ENCODE measurements at places on chromosomes 13 and 19.

DNA sequence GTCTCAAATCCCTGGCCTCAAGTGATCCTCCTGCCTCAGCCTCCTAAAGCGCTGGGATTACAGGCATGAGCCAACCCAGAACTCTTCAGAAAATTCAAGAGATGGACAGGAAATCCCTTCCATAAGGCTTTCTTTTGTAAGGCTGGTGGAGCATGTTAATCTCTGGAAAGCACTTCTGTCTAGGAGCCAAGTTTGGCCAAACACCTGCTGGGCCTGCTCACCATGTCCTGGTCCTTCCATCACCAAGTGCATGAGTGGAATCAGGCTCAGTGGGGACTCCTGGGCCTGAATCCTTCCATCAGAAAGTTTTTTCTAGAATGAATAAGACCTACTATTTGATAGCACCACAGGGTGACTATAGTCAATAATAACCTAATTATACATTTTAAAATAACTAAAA lies 148.0 kb downstream of the DCLK1 start:
- no peak for DNase-seq

DNA sequence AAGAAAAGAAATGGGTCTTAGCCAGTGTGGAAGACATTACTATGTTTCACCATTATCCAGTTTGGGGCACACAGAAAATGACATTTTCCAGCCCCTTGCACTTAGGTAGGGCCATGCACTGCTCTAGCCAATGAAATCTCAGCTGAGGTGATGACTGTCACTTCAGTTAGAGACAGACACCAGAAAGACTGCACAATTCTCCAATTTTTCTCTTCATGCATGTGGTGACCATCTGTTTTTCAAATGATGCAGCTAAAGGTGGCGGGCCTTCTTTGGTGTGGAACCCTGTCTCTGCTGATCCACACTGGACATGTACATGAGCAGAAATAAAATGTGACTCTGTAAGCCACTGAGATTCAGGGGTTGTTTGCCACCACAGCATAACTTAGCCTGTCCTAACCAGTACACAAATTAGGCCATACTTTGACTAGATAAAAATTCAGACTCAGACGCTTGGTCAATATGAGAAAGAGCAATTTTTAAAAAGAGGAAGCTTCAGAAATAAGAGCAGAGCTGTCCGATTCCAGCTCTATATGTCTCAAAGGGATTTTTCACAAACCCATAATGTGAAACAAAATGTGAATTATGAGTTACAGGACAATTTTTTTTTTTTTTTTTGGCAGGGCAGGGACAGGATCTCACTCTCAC lies 6.7 kb downstream of the ZNF565 start:
- no peak for DNase-seq

DNA sequence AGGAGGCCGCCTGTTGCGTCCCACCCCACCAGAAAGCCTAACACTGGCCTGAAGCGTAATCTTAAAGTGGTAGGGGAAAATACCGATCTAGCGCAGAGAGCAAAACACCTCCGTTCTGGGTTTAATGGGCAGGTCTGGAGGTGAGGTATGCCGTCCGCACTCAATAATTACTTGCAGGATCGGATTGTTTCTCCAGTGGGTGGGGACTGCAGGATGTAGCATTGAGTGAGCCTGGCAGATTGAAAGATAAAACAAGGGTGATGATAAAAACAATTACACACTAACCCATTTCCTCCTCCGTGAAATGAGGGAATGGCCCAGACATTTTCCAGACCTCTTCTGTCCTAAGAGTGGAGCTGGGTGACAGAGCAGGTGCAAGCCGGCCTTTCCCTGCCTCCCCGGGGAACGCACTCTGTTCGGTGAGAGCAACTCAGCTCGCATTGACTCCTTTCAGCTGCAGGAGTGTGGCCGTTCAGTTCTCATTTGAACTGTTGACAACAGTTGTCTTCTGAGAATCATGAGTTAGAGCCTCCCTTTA lies 110.2 kb upstream of the DOCK9 start:
- DNase-seq, result peak; percentile 29

DNA sequence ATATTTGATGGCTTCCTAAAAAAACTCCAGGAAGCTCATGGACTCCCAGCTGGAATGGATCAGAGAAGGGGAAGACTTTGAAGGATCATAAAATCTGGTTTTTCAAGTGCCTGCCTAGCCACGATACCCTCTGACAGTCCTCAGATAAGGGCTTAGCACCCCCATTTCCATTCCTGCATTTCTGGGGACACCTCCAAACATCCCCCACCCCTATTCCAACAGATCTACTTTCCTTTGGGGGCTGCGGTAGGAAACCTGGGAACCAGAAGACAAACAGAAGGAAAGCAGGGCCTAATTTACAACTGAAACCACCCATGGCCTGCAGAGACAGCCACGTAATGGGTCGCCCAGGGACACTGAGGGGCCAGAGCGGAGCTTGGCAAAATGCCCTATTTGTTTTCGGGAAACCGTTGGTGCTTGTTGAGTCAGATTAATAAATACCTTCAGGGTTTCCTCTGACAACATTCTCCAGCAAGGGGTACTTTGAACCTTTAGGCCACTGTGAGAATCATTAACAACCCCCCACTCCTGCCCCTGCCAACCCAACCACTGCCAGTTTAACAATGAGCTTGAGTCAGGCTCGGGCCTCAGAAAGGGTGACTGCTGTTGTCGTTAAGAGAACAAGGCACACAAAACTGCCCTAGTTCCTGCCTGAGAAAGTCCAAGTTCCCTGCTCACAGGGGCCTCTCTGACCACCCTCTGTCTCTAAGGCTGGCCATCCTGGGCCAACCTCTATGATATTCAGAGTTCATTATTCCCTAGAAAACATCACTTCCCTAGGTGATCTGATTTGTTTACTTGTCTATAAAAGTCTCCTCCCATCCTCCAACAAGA lies 23.5 kb downstream of the RHPN2 start:
- DNase-seq, result no peak

GRCh38 chr13:21341637-21342422 lies 117.3 kb downstream of the ZDHHC20 start:
- DNase-seq, result no peak

DNA sequence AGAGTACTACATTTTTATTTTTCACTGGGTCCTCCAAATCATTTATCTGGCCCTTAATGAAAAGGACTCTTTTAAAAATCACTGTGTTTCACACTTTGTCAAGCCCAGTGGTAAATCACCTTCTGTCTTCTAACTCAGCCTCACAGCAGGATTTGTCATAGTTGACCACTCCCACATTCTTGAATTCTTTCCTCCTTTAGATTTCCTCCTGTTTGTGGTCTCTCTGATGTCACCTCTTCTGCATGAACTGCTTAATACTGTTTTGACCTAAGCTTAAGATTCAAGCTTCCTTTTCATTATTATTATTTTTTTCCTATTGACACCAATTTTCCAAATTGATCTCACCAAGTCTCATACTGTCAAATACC lies 899.8 kb upstream of the MIR17HG start:
- DNase-seq, result no peak

DNA sequence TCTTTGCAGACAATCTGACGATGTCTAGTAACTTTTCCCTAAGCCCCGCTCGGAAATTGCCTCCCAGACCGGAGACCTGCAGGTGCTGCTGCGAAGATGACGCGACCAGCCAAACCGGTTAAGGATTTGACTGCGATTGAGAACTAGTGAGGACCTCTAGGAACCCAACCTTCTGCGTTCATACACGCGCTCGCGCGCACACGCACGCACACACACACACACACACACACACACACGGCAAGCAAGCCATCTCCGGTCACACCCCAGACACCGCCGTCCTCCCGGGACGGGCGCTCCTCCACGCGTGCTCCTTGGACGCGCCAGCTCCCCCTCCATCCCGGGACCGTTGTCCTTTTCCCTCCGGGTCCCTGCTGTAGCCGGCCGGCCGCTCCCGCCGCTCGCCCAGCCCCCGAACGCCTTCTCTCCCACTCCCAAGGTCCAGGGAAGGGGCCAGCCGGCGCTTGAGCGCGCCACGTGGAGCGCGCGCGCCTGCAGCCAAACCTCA lies 1.2 kb downstream of the TBC1D4 start:
- peak; percentile 24 for DNase-seq

- no peak for DNase-seq
Measured at GRCh38 chr19:14615623-14616022, 32.7 kb downstream of the CLEC17A start.

DNA sequence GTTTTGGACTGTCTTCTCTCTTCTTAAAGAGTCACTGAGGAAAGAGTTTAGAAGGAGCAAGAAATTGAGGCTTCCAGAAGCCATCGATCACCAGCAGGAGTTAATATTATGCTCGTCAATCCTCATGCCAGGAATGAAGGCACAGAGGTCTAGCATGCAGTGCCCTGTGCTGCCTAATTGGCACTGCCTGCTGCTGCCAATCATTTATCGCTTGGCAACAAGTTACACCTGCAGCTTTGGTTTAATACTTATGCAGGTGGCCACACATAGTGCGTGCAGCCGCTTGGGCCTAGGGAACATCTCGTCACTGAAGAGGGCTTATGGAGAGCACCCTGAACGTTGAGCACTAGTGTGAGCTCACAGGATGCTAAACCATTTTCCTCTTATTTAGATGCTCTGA lies 2.7 kb upstream of the SOX1 start:
- DNase-seq, result no peak

Data from stimulated activated CD4-positive, alpha-beta T cell treated with anti-CD3 and anti-CD28 coated beads, Interleukin-1b, Interleukin-23, amount 100 ng/mL, for 48 hours (primary cell).